Activated CD4-positive, alpha-beta T cell treated with anti-CD3 and anti-CD28 coated beads for 4 hours (primary cell): ENCODE measurements at places on chromosomes 5 and 9.

DNA sequence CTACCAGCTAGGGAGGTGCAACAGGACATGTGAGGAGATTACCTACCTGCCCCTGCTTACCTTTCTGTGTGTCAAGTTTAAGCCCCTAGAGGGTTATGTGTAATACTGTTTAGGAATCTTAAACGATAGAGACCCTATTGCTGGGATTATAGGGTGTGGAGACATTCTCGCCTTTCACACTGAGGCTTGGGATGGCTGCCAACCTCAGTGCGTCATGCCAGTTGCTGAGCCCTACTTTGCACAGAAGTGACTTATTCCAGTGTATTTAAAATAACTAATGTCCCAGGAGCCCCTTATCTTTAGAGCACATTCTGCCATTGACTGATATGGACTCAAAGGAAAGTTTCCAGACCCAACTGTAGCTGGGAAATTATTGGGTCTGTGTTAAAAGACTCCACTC, 76.6 kb upstream of the XPA start:
- no peak for DNase-seq

- no peak for DNase-seq
Observed at GRCh38 chr9:129811967-129812363, 9.0 kb downstream of the TOR1B start.

DNA sequence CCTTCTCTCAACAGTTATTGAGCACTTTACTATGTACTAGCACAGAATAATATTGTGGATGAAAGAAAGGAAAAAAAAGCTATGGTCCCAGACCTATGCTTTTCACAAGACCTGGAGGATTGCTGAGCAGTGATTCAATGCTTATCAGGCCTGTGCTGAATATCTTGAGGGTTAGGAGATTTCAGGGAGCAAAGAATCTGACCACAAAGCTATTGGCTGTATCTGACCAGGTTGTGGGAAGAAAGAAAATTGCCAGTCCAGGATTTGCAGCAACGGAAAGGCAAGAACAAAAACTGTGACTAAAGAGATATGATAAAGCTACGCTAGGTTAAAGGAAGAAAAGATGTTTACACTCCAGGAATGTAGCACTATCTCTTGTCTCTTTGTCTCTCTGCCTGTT, 14.9 kb upstream of the MACIR start:
- no peak for DNase-seq

DNA sequence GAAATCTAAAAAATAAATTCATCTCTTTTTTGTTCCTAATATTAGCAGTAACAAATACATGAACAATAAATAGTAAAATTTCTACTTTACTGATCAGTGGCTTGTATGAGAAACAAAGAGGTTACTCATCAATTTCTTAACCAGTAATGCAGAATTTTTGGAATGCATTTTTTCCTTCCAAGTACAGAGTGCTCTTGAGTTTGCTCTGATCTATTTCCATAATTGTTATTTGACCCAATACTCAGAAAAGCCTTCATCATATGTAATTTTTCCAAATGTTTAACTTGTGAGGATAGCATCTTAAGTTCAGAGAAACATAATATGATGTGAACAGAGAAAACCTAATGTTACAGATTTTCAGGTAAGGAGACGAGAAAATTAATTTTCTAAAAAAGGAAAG, 47.3 kb downstream of the FBN2 start:
- DNase-seq, result no peak

- peak; percentile 2 for DNase-seq
Observed at GRCh38 chr9:117487555-117488175, 72.8 kb upstream of the ASTN2 start.

- DNase-seq, result no peak
Observed at GRCh38 chr5:59559847-59560246, 333.7 kb downstream of the PDE4D start.

DNA sequence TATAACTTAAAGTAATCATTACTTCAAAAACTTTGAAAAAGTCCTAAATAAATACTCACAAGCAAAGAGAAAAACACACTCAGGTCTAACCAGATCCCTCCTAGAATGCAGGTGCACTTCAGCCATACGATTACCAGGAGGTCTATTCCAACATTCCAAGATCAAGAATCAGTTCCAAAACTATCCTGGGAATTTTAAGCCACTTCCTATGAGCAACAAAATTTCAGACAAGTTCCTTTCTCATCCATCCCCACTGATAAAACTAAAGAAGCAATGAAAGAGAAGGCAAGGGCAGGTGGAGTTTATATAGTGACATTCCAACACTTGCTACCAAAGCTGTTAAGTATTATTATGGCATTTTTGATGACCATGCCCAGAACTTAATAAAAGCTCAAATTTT, 29.6 kb downstream of the MLLT3 start:
- no peak for DNase-seq

DNA sequence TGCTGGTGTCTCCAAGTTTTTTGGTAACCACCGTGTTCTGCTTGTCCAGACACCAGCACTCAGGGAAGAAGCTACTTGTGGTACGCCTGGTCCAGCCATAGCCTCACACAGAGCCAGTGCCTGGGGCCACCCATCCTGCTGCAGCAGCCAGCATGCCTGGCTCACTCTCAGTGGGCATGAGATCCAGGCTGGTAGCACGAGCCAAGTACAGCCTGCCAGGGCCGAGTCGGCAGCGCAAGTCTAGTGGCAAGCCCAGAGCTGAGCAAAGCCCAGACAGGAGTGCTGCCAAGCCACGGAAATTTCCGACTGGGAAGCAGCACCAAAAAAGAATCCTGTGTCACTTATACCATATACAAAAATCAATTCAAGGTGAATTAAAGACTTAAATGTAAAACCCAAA, 36.3 kb upstream of the FBXL17 start:
- DNase-seq, result no peak

DNA sequence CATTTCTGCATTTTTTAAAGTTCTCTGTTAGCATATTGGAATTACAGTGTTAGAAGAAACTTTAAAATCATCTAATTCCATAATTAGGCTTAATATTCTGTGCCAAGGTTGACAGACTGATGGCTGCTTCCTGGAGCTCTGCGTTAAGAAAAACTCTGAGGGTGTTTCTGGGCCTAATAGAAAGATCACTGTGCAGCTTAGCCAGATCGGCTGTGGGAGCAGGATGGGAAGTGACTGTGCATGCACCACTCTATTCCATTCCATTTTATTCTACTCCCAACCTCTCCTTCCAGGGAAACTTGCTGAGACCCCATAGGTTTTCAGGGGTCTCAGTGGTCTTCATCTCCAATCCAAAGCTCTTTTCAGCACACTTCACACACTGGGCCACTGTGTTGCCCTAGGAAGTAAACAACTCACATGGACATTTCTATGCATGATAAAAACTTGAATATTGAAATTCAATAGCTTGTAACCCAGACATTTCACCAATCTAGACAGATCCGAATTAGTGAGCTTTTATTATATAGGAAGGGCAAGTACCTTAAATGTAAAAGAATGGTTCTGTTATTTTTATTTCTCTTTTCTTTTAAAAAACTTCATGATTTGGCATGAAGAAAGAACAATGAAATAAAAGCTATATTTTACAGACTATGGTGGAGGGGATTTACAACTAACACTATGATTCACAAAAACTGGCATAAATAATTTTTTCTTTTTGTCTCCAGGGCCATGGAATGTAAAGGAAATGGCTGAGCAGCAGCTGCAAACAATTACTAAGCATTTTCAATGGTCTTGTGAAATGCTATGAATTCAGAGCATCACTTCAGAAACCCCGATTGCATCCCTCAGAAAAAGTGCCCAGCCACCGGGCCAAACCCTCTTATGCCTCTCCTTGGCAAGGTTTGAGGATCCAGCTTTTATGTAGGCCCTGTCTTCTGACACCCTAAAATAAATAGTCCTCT, 51.4 kb upstream of the DAB2 start:
- no peak for DNase-seq

DNA sequence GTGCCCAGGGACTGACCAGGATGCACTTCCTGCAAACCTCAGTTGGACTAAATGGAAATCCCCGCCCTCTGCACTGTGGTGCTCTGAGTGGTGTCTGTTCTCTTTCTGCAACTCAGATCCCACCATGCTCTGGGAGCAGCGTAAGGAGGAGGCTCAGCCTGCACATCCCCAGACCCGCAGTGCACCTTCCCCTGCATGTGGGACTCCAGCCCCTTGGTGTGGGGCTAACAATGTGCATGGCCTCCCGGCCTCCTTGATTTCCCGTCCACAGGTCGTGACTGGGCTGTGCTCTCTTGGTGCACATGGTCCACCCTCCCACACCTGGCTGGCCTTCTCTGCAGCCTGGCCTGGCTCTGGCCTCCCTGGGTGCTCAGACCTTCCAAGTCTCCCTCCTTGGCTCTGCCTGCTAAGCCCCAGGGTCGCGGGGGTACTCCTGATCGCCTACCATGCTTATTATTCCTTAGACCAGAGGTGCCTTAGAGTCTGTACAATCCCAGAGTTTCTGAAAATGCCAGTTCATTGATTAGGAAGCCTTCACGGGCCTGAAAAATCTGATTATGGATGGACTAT, 397.5 kb downstream of the IRX2 start:
- no peak for DNase-seq

GRCh38 chr5:103305809-103306208, 47.2 kb downstream of the MACIR start:
- no peak for DNase-seq

GRCh38 chr5:169011009-169011408, 289.9 kb downstream of the SLIT3 start:
- DNase-seq, result no peak

DNA sequence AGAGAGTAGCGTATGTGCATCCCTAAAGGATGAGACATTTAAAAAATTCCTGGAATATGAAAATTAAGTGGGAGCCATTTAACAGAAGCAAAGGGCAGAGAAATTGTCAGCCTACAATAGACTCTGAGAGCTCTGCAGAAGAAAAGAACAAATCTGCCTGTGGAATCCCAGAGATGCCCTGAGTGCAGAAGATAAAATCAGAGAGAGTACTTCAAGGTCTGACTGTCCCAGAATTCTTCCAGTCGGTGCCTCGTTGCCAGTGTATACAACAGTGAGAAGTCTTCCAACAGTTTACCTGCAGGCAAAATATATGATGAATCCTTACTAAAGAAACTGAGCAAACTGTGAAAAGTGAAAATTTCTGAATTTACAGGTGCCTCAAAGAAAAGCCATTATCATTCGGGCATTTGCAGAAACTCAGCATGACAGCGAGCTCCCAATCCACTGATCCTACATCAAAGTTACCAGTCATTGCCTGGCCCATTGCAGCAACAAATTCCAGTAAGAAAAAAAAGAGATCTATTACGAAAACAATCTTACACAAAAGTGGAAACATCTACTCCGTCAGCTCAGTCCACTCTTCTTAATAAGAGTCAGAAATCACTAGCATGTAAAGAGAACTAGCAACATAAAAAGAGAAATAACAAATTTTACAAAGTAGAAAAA, 92.8 kb upstream of the VCAN start:
- DNase-seq, result no peak

DNA sequence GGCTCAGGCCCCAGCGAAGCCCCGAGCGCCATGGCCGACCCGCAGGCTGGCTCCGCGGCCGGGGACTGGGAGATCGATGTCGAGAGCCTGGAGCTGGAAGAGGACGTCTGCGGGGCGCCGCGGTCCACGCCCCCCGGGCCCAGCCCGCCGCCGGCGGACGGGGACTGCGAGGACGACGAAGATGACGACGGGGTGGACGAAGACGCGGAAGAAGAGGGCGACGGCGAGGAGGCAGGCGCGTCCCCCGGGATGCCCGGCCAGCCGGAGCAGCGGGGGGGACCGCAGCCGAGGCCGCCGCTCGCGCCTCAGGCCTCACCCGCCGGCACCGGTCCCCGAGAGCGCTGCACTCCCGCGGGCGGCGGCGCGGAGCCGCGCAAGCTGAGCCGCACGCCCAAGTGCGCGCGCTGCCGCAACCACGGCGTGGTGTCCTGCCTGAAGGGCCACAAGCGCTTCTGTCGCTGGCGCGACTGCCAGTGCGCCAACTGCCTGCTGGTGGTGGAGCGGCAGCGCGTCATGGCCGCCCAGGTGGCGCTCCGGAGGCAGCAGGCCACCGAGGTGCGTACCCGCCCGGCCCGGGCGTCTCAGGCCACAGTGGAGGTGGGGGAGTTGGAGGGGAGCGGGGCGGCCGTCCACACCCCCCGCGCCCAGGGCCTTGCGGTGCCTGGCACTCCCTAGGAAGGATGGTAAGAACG, 1.6 kb downstream of the DMRT2 start:
- DNase-seq, result no peak

- no peak for DNase-seq
Observed at GRCh38 chr5:6739603-6740002, 26.4 kb downstream of the TENT4A start.

DNA sequence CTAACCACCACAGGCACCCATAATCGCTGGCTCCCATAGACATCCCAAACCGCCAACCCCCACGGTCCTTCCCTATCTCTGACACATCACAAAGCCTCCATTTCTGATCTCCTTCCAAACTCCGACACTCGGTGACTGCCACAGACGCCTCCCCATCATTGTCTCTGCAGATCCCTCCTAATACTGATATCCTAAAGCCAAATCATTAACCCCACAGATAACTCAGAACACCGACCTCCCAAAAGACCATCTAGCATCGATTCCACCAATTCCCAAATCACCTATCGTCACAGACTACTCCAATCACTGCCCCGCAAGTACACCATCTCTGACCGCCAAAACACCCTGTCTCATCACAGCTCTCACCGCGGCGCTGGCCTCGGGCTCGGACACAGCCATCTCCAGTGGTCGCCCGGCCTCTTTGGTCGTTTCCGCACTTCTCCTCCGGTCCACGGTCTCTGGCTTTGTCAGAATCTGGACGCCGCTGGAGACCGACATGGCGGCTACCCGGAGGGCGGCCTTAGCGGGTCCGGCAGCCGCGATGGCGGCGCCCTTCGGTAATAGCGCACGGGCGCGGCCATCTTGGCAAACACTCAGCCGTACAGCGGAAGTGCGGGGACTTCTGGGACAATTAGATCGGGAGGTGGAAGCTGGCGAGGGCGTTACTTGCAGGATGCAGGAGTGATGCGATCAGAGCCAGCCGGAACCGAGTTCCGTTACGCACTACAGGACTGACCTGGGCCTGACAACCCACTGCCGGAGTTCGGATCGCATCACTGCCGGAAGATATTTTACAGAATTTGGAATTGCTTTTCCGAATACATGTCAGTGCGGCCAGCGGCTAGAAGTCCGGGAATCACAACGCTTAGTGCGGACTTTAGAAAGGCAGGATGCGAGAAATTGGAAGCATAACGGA, at the start of gene ZFP37:
Gene ZFP37, minus strand, starts transcription at position 534 of the 916 bp plus-strand sequence. Its CDS starts 36 bp downstream, at position 498.
- peak; percentile 69 for DNase-seq

DNA sequence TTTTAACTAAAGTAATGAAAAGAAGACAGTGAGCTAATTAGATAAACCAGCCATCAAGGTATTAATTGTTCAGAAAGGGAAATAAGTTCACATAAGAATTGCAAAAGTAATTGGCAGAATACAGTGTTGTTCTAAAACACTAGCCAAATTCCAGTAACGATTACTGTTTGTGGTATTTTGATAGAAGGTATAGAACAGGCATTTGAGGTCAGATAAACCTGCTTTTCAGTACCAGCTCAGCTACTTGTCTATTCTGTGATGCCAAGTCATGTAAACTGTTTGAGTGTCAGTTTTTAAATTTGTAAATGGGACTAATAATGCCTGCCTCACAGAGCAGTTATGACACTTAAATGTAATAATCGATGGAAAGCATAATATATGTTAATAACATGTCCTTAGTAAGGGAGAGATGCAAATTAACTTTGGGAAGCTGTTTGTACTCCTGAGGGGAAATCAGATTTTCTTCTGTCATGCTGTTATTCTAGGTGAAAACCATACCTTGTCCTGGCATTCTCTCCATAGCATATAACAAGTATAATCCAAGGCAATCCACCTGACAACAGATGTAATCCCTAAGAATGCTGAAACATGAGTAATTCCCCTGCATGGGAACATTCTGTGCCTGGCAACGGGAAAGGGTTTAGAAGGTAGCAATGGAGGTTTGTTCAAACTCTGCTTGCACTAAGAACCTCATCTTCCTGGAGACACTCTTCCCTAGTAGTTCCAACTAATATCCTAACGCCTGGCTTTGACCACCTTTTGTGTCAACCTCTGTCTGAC, 509.5 kb upstream of the PAPPA start:
- no peak for DNase-seq
